EL (cell line): ENCODE measurements at places on chromosomes 2 and 18.

DNA sequence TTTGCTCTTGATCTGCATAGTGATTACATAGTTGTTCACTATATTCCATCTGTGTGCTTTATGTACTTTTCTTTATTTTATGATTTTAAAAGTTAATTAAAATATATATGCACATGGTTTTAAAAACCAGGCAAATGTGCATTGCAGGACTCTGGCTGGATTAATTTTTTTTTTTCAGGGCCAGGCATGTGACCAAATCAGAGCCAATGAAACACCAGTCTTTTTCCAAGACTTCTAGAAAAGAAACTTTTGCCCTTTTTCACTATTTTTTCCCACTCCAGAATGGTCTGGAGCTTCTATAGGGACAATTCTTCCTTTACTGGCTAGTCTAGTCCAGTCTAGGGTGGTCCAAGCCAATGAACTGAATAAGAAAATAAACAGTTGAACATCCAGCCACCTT, 198.1 kb upstream of the FBXO11 start:
- no peak for DNase-seq

GRCh38 chr2:20566331-20566730, 84.6 kb downstream of the HS1BP3 start:
- no peak for DNase-seq

DNA sequence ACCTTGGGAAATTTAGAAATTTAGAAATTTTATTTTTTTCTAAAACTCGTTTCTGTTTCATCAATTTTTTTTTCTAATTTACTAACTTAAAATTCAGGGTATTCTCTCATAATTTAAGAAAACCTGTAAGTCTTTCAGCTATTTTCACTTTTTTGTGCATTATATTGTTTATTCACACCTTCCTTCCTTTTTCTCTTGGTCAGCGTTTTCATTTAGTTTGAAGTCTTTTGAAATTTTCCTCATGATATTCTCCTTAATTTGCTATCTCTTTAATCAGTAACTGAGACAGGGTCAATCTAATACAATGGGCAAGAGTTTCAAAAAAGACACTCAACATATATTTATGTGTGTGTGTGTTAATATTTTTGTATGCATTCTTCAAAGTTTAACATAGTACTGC, 50.5 kb upstream of the MSTN start:
- no peak for DNase-seq

- DNase-seq, result no peak
Measured at GRCh38 chr18:80108121-80108536, 933 bp upstream of the ADNP2 start.

DNA sequence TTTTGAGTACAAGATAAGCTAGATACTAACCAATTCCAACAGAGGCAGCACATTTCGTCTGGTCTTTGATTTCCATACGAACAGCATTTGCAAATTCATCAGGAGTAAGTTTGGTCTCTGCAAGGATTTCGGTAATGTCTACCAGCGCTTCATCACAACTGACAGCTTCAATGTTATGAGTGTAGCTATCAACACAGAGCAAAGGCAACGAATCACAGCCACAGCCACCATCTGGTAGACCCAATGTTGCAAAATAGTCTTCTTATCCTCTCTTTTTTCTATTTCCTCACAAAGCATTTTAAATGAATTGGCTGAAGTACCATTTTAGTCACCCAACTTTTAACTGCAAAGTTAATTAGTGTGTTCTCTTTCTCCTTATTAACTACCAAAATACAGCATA, 68.3 kb downstream of the REV1 start:
- DNase-seq, result peak; percentile 29

- DNase-seq, result no peak
Measured at GRCh38 chr18:59062643-59063006, 77.1 kb upstream of the SEC11C start.

DNA sequence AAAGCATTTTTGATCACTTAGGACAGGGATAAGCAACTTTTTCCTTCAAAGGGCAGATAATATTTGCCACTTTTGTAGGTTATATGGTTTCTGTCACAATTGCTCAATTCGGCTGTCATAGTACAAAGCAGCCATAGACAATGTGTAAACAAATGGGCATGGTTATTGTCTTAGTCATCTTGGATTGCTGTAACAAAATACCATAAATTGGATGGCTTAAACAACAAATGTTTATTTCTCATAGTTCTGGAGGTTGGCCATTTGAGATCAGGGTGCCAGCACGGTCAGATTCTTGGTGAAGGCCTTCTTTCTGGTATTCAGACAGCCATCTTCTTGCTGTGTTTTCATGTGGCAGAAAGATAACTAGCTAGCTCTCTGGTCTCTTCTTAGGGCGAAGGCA, 91.2 kb downstream of the TAF4B start:
- DNase-seq, result peak; percentile 13

GRCh38 chr18:67511840-67512239, 4.7 kb downstream of the DSEL start:
- no peak for DNase-seq

GRCh38 chr2:204361738-204362137, 183.5 kb upstream of the PARD3B start:
- no peak for DNase-seq

DNA sequence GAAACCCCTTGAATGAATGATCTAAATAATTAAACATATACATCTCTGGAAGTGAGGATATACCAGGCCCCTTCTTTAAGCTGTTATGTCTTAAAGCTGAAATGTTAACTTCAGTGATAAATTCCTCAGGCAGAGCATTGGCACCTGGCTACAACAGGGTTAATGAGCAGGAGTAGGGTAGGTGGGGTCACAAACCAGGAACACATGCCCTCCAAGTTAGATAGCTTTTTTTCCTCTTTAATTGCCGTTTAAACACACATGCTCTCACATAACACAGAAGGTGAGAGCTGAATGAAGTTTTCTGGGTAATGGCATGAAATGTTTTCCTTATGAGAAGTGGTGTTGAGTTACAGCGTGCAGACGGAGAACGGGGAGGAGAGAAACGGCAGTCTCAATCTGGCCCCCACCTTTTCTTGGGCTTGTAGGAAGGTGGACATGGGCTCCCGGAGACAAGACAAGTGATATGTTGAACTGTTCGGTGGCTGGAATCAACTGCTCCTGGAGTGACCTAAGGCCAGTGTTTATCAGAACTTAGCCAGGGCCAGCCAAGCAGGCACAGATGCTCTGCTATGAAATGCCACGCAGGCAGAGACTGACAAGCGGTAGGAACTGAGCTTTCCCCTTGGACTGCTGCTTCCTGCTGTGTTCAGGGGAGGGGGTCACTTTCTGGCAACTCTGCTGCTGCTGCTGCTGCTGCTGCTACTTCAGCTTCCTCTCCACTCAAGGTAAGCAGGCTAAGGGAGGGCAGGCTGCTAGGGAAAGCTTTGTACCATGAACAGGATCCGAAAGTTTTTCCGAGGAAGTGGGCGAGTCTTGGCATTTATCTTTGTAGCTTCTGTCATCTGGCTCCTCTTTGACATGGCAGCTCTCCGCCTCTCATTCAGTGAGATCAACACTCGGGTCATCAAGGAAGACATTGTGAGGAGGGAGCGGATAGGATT, at the start of gene GALNT5:
GALNT5 (plus strand) TSS at position 394 of the 941 bp plus-strand sequence; CDS start at position 772, 378 bp downstream.
- DNase-seq, result peak; percentile 49

DNA sequence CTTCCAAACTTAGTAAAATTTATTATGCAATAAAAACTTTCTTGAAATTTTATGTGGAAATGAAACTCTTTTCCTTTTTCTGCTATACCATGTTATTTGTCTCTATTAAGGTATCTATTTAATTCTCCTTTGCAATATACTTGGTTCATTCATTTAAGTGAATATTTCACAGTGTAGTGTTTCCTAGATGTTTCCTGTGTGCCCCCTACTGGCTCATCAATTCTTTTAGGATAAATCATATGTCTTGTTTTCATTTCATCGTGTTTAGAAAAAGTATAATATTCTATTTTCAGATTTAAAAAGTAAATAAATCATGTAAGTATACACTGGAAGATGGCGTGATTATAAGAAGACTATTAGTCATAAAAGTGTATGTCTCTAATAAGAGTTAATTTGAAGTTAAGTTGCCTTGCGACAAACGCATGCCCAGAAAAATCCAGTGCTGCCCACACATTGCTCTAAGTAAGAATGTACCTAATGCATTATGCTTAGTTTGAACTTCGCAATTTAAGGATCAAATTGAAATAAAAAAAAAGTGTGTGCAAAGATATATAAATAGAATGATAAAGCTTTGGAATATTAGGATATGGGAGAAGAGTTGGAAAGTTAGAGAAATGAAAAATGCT, 525.4 kb downstream of the KCNJ3 start:
- peak; percentile 0 for DNase-seq

GRCh38 chr2:113112441-113112840, 15.0 kb upstream of the IL1RN start:
- DNase-seq, result no peak

DNA sequence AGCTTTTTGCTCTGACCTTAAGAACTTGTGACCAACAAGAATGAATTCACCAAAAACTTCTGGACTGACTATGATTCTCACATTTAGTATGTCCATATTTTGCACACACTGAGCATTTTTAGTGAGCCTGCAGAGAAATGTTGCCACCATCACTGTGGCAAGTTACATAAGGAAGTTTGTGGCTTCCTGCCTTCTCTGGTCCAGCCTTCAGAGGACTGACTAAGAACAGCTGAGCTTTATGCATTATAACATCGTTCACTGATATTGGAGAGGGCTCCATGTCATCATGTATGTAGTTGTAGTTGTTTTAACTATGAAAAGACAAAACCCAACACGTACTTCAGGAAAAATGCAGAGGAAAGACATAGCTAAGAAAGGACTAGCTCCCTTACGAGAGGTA, 218.0 kb upstream of the CRIM1 start:
- no peak for DNase-seq

DNA sequence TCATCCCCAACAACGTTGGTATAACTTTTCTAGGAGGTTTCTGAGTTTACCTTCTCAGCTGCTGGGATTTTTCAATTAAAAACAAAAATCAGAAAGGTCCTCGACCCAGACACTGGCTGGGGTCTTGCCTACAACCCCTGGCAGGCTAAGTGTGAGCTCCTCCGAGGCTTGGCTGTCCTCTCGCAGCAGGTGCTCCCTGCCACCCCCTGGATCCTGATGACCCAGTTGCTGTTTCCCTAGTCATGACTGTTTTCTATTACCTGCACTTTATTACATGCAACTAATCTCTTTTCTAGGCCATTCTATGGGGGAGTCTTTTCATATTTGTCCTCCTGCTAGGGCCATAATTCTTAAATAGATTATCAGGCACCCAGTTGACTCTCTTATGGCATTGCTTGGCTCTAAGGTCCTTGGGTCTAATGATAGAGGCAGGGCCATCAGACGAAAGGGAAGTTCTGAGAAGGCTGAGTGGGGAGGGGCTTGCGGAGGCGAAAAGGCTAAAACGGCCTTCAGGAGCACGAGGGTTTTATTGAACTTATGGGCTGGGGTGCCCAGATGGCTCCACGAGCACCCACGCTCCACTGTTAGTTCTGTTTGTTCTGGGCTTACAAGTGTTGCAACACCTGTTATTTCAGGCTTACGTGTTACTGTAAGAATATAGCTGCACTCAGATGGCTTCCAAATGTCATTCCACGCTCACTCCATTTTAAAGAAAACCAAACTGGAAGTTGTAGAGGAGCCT, 166.0 kb downstream of the NCK2 start:
- DNase-seq, result no peak

DNA sequence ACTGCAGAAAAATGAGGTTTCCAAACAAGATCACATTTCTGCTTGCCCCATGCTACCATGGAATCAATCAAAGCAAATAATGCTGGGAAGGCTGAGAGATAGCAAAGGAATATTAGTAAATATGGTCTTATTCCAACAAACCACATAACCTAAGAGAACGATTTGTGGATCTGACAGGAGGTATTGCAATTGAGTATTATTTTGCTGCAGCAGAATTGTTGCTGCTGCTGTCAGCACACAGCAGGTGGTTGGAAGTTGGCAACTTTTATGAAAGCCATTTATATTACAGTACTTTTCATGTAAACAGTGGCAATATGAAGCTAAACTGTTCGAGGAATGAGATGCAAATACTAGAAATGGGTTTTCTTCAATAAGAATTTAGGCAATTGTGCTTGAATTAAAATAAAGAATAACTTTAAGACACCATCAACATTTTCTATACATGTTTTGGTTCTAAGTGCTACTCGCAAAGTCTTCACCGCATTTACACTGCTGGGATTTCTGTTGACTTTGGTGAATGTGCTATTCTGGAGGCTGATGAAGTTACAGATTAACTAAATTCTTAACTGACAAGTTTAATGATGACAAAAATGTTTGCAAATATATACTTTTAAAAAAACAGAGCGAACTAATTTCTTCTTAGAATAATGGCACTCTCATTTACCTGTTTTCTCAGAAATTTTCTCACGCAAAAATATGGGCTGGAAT, 1285.7 kb downstream of the CNTNAP5 start:
- no peak for DNase-seq

GRCh38 chr2:33946193-33946592, 347.1 kb upstream of the FAM98A start:
- DNase-seq, result no peak

GRCh38 chr18:9177031-9177430, 40.5 kb downstream of the ANKRD12 start:
- DNase-seq, result no peak

DNA sequence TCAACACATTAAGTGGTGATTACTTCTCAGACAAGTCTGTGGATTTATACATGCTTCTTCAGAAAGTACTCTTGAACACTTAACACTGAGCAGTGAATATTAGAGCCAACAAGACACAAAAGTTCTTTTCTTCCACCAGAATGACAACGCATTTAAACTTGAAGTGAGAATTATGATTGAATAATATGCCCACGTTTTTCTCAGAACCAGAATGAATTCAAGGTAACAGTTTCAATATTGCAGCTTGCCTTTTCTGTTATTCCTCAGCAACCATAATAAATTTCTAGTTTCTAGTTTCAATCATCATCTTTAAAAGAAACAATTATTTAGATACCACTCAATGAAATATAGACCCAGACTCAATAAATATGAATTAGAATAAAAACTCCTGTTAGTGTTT, 547.0 kb downstream of the NUP35 start:
- DNase-seq, result no peak

DNA sequence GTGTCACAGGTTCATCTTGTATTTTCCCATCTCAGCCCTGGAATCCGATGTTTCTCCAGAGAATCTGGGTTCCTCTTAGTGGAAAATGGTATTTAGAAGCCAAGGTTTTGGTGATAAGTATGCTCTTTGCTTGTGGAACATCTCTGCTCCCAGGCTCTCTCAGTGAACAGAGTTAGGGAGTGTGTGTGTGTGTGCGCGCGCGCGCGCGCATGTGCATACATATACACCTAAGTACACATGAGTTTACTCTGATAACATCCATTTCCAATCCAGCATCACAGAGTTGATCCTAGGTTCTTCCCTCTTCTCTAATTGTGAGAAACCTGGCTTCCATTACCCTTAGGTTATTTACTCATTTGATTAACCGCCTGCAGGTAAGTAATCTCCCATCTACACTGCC, 41.7 kb downstream of the ABCG8 start:
- no peak for DNase-seq
